ENCODE measurements at places on chromosomes 2 and 18. TPM values are rescaled to one million over a fixed set of nuclear protein-coding genes. Genes with fewer than 3 reads are reported as not detected.

The CDK15 gene
- 0.50 TPM for total RNA-seq

GRCh38 chr2:203871371-203871983, 3.9 kb downstream of the CTLA4 start:
- DNase-seq: no peak
- H3K4me3 ChIP-seq: no peak overlapping the region

The EFHD1 gene
- 13.7 TPM for total RNA-seq

- peaks cover 3% of the 10 kb centered on the region for H3K4me1 ChIP-seq
- DNase-seq: peak; percentile 26
- H3K27ac ChIP-seq: no peak overlapping the region
- no peaks in the 10 kb centered on the region for H3K27me3 ChIP-seq
These were observed 16.8 kb upstream of the AGFG1 start for GRCh38 chr2:227455200-227455599.

The KCNIP3 gene
- total RNA-seq: 11.2 TPM

- H3K27ac ChIP-seq: no peak overlapping the region
- H3K4me3 ChIP-seq: no peak overlapping the region
- H3K4me1 ChIP-seq: no peaks in the 10 kb centered on the region
- no peak for DNase-seq
- no peaks in the 10 kb centered on the region for H3K27me3 ChIP-seq
These were observed 72.0 kb downstream of the RIF1 start for GRCh38 chr2:151481744-151482143.

The NRP2 gene
- total RNA-seq: 79.1 TPM

- DNase-seq: no peak
- H3K27me3 ChIP-seq: no peaks in the 10 kb centered on the region
- H3K27ac ChIP-seq: no peak overlapping the region
- no peak overlapping the region for H3K4me3 ChIP-seq
- H3K4me1 ChIP-seq: peaks cover 17% of the 10 kb centered on the region
These were observed 39.6 kb upstream of the DAPL1 start for GRCh38 chr2:158755310-158756087.

- DNase-seq: no peak
- H3K4me3 ChIP-seq: no peak overlapping the region
- no peaks in the 10 kb centered on the region for H3K27me3 ChIP-seq
- H3K36me3 ChIP-seq: peaks cover 12% of the 10 kb centered on the region
- peak overlapping the region; percentile 52 for H3K27ac ChIP-seq
- peaks cover 3% of the 10 kb centered on the region for H3K4me1 ChIP-seq
These were observed 185.8 kb downstream of the ANKRD44 start for GRCh38 chr2:197124639-197125390.

The MEP1B gene
- 0.11 TPM for total RNA-seq

The OXER1 gene
- 0.50 TPM for total RNA-seq

Measured in spinal cord (tissue), 10 donors.